AG09309 (cell line): ENCODE measurements at places on chromosomes 1 and 21.

DNA sequence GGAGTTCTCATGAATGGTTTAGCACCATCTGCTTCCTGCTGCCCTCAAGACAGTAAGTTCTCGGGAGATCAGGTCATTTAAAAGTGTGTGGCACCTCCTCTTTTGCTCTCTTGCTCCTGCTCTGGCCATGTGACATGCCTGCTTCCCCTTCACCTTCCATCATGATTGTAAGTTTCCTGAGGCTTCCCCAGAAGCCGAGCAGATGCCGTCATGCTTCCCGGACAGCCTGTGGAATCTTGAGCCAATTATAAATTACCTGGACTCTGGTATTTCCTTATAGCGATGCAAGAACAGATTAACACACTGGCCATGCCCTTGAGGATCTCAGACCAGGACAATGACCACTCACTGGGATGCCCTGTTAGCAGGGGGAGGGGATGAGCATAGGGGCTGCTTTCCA, 212.3 kb downstream of the MATN1 start:
- no peak for DNase-seq

- peak; percentile 82 for DNase-seq
Measured at GRCh38 chr1:92934395-92935378, 26.6 kb downstream of the DIPK1A start.

DNA sequence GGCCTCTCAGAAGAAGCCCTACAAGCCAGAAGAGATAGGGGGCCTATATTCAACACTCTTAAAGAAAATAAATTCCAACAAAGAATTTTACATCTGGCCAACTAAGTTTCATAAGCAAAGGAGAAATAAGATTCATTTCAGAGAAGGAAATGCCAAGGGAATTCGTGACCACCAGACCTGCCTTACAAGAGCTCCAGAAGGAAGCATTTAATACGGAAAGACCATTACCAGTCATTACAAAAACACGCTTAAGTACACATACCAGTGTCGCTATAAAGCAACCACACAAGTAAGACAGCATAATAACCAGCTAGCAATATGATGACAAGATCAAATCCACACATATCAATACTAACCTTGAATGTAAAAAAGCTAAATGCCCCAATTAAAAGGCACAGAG, 704.9 kb upstream of the CHRM3 start:
- no peak for DNase-seq

DNA sequence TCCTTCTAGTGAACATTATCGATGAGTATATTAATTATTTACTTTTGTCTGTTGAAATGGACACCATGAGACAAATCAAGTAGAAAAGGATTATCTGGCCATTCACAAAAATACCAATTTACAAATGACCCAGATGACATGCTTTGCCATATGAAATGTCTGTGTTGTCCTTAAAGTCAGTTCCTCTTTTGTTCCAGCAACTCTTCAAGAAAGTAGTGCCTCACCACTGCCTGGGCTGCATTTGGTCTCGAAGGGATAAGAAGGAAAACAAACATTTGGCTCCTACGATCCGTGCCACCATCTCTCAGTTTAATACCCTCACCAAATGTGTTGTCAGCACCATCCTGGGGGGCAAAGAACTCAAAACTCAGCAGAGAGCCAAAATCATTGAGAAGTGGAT, 79.6 kb downstream of the RGL1 start:
- DNase-seq, result no peak

DNA sequence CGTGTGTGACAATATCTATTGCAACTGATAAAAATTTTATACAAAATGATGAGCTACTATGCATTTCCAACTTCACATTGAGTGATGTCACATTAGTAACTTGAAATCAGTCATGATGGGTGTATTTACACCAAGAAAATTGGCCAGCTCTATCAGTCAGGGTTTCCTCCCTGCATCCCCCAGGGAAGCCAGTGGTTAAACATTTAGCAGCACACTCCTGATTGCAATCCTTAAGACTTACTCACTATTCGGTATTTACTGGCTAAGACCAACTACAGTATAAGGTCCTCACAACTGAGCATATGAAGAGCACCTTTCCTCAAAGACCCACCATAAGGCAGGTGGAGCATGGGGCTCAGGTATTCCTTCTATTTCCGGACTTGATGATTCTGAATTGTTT, 41.3 kb upstream of the PTGFRN start:
- no peak for DNase-seq

- no peak for DNase-seq
Measured at GRCh38 chr21:39114871-39115575, 68.2 kb downstream of the PSMG1 start.

DNA sequence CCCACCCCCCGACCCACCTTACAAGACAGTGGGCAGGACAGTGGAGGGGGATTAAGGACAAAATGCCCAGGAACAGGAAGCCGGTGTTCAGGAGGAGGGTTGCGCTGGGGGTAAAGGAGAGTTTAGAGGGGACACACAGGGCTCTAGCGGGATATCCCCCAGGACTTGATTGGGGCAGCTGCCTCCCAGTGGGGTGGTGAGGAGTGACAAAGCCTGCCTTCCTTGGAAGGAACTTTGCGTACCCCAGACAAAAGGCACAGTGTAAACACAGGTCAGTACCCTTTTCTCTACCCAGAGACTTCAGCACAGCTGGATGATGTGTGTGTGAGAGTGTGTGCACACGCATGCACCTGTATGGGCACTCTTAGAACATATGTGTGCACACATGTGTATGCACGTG, 51.7 kb upstream of the BCAR3 start:
- no peak for DNase-seq

DNA sequence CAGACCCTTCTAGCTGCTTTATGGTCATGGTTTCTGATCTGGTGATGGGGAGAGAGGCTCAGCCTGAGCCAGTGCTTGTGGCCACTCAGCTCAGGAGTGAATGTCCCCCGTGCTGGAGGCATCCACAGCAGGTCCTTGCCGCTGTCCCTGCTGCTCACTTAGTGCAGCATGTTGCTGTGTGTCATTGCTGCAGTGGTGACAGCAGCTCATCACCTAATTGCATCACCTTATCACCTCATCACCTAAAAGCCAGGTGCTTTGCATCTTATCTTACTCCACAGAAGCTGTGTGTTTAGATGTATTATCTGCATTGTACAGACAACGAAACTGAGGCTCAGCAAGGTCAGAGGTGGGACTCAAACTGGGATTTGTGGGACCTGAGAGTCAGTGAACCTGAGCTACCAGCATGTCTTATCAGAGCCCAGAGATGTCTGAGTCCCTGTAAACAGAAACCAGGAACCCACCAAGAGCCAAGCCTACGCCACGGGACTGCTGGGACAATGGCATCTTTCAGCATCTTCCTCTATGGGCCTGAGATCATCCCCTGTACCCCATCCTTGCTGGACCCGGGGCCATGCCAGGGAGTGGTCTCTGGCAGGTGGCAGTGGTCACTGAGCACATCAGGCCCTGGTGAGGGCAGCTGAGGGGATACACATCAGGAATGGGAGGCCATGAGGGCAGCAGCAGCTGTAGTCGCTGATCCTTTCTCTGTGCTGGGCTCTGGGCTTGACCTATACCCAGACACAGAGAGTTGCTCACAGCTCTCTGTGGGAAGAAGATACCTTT, 6.5 kb downstream of the PODN start:
- DNase-seq, result no peak

DNA sequence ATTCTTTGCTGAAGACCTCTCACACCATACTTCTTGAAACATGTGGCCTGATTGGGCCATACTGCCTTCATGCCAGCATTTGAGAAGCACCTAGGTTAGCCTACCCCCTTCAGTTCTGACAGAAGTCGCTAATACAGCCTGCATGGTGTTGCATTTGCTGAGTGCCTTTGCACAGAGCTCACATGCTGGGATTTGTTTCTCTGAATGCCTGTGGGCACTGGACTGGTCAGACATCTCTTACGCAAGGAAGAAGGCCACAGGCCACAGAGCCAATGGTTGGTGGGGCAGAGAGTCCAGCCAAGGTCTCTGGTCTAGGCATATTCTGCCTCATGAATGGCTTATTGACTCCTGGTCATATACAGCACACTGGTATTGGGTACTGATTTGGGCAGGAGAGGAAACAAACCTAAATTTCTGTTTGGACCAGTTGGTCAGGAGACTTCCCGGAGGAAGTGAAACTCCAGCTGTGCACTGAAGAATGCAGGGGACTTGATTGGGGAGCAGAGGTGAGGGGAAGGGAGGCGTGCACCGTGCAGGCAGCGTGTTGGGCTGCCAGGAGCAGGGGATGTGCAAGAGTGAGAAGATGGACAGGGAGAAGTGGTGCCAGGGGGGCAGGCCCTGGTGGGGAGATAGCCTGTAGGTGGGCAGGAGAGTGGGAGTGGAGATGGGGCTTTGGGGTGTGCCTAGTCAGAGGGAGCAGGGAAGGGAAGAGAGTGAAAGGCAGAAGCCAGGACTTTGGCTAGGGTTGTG, 18.1 kb downstream of the URB2 start:
- no peak for DNase-seq

DNA sequence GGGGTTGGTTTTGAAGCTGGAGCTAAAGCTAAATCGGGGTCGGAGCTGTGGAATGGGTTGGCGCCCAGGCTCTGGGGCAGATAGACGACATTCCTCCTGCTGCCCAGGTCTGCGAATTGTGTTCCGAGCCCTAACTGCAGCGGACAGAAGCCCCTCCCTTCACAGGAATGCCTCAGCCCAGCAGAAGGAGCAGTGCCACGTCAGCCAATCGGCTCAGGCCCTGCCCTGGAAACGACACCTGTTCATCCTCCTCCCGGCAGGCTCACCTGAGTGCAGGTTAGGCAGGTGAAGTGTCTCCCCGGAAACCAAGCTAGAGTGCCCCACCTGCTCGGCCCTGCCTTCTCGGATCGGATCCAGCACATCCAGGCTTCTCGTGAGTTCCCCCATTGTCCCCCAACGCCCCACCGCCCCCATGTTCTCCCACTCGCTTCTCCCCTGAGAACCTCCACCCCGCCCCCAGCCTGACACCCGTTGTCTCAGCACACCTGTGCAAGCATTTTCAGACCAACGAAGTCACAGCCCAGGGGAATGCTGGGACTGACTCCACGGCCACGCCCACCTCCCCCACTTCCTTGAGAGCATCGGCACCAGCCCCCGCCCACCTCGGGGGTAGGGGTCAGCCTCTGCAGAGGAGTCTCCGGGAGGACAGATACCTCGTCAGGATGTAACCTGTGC, 775 bp downstream of the TMEM125 start:
- no peak for DNase-seq

GRCh38 chr1:18840145-18840544, 19.3 kb downstream of the TAS1R2 start:
- no peak for DNase-seq

- DNase-seq, result no peak
Measured at GRCh38 chr1:101697072-101697471, 299.7 kb downstream of the OLFM3 start.

DNA sequence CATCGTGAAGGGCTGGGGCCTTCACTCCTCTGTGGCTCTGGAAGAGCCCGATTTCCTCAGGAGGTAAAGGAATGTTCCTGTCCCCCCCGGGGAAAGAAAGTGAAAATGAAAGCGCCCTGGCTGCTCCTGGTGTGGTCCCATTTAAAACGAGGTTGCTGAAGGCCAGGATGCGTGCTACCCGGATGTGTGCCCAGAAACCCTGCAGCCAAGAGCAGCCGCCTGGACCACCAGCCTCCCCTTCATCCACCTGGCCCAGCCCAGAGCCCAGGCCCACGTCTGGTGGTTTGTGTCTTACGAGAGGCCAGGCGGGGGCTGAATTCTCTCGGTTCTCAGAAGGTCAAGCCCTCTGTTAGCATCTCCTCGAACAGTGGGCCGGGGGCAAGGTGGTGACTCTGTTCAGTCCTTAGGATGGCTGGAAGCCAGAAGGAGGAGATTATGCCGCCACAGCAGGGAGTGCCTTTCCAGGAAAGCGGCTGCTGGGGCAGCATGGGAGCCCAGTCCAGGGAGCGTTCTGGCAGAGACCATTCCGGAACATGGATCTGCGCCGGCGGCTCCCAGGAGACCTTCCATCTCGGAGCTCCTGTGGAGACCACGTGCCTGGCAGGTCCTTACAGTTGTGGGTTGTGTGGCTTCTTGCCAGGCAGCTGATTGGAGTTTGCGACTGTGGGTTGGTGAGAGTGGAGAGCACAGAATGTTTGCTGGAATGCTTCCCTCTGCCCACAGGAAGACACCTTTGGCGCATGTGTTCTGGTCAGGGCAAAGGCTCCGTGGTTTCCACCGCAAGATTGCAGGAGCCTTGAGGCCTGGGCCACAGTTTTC, 1.4 kb downstream of the GUK1 start:
- DNase-seq, result no peak

GRCh38 chr1:201284636-201285035, 1.3 kb downstream of the PKP1 start:
- DNase-seq, result no peak

DNA sequence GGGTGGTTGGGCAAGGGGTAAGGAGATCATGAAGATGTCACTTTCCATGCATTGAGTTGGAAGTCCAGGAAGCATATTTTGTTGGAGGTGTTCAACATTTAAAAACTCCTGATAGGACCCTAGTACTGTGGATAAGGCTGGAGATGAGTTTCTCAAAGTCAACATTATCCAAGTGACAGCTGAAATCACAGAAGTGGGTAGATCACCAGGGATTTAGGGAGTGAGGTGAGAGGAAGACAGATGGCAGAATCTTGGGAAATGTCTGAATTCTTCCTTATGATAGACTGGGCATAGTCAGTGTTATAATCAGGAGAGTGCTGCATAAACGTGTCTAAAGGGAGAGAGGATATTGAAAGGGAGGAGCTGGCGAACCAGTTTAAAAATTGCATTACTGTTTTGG, 5.3 kb upstream of the RASAL2 start:
- DNase-seq, result no peak

- no peak for DNase-seq
Measured at GRCh38 chr1:23019863-23020625, 776 bp downstream of the KDM1A start.

GRCh38 chr1:39623053-39623452, 16.4 kb downstream of the HEYL start:
- no peak for DNase-seq

DNA sequence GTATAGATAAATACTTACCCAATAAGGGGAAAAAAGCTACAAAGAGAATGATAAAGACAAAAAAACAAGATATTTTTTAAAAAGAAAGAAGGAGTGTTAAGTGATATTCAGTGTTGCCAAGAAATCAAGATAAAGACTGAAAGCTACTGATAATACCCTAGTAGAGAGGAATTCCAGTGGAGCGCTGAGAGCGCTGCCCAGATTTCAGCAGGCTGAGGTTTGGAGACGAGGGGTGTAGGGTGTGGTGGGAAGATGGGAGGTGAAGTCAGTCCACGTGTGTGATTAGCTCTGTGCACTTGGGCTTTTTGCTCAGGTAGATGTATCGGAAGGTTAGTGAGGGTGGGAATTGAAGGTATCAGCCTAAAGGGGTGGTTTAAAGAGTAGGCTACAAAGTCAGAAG, 47.8 kb downstream of the FMN2 start:
- no peak for DNase-seq
